ENCODE measurements at places on chromosomes 6 and 20.

DNA sequence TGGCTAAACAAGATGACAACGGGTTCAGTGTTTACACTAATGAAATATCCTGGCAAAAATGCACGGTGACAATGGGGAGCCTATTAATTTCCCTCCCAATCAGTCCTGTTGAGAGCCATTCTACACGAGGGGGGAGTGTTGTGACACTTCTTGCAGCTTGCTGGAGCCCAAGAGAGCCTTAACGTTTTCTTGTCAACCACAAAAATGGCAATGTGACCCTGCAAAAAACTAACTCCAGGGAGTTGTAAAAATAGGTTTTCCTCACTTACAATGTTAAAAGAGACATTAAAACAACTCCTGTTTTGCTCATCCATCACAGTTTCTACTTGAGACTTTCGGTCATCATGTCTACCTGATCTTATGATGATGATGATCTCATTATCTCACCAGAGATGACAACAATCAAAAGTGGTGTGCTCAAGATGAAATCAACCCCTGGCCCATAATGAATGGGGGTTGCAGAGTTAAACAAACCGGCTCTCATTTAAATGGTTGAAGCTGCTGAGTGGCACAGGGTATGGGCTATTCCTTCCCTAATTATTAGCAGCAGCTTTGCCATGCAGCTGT, 57.9 kb downstream of the GJA10 start:
- no peak for DNase-seq

DNA sequence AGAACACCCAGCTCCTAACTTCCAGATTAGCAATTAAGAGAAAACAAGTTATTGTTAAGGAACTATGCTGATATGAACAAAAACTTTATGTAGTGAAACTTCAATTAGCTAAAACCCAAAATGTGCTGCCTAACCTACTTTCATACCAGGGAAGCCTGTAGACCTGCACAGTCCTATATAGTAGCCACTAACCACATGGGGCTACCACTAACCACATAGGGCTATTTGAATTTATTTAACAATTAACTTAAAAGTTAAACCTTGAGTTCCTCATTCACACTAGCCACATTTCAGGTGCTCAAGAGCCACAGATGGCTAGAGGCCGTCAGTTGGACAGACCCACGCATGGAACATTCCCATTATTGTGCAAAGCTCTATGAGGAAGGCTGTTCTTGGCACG, 72.4 kb upstream of the LAMP5 start:
- DNase-seq, result no peak

DNA sequence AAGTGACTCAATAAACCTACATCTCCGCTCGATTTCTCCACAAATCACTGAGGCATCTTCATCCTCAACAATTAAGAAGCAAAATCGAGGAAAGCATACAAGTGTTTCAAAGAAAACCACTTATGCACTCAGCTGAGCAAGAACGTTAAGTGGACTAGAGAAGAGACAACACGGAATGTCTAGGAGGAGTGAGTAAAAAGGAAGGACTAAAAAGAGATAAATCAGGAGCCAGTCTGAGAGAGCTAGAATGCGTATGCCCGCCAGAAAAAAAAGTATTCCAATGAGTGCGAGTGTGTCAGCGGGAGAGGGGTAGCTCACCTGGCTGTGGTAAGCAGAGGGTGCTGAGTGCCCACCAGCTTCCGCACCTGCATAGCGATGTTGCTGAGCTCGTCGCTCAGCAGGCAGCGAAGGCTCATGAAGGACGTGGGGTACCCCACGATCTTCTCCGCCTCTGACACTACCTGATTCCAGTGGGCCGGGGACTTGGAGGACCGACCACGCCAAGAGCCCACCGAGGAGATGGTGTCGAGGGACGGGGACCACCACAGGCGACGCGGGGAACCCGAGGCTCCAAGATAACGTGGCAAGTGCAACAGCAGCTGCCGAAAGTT, 587 bp downstream of the PDSS2 start:
- DNase-seq, result no peak

DNA sequence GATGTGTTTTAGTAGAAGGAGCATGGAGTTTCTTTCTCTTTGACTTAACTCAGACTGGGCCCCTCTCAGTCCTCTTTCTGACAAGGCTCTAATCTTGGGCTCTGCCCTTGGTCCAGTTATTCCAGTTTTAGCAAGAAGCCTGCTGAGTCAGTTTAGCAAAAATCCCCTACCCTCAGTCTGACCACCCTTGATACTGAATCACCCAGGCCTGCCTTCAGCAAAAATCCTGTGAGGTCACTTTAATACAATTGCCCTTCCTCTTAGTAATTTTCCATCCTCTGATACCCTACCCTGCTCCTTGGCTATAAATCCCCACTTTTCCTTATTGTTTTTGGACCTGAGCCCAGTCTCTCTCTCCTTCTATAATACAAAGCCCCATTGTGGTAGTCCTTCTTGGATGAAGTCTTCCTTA, 326.7 kb upstream of the NOX3 start:
- no peak for DNase-seq

GRCh38 chr6:91433660-91434534, 847.0 kb upstream of the MAP3K7 start:
- no peak for DNase-seq

All from esophagus squamous epithelium (tissue), 5 donors.